Amniotic stem cell (primary cell): ENCODE measurements at places on chromosomes 6 and 20.

- no peak for DNase-seq
These were observed 7.0 kb downstream of the EMILIN3 start for GRCh38 chr20:41359541-41360011.

DNA sequence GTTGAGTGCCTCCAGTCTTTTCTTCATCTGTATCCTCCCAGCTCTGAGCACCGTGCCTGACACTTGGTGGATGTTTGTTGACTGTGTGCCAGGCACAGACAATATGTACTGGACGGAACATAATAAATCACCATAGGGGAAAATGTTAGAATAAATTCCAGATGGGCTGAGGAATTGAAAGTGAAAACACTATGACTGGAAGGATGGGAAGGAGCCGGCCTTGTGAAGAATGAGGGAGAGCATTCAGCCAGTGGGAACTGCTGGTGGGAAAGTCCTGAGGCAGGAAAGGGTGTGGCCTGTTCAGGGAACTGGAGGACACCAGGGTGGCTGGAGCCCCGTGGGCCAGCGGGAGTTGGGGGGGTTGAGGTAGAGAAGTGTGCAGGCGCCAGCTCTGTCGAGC is 75.4 kb downstream of the MTHFD1L start:
- DNase-seq, result no peak

GRCh38 chr20:1973601-1974440 is 20.0 kb downstream of the PDYN start:
- no peak for DNase-seq

- DNase-seq, result no peak
These were observed 69.5 kb upstream of the MAP3K7 start for GRCh38 chr6:90656325-90656724.

DNA sequence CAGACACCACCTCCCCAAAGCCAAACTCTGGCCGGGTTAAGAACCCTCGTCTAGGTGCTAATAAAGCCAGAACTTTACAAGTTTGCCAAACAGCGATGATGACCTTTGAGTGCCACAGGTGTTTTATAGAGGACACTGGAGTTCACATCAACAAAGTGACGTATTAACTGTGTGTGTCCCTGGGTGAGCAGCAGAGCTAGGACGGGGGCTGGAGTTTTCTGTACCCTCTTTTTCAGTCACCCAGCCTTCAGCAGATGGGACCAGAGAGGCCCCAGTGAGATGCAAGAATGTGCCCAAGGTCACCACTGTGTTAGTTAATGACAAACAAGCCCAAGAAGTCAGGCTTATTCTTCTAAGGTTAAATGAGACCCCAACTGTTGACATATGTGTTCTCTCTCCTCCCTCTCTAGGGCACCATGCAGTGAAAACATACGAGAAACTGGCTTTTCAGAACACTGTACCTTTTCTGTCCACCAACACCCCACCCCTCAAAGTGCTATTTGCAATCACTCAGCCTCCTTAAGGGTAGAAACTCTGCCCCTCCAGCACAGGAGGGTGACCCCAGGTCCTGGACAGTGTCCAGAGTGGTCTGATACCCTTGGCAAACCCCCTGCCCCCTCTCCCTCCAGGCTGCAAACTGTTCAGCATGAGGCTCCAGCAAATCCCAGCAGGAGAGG is 5.2 kb downstream of the SDC4 start:
- no peak for DNase-seq

DNA sequence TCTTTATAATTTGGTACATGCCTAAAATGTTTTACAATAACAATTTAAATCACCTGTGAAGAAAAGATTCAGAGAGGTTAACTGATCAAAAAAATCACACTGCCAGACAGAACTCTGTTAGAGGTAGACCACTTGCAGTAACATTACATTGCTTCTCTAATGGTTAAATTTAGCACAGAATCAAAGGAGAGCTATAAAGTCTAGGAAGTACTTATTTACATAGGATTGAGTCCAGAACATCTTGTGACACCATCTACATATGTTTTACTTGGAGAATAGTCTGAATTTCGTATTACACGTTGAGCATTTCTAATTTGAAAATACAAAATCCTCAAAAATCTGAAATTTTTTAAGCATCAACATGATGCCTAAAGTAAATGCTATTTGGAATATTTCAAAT is 17.2 kb upstream of the TBC1D20 start:
- DNase-seq, result no peak

GRCh38 chr6:161318456-161318855 is 44.6 kb upstream of the AGPAT4 start:
- DNase-seq, result no peak

GRCh38 chr6:143225929-143226328 is 165.2 kb downstream of the AIG1 start:
- no peak for DNase-seq

GRCh38 chr6:83117802-83118201 is 50.3 kb downstream of the DOP1A start:
- DNase-seq, result no peak

DNA sequence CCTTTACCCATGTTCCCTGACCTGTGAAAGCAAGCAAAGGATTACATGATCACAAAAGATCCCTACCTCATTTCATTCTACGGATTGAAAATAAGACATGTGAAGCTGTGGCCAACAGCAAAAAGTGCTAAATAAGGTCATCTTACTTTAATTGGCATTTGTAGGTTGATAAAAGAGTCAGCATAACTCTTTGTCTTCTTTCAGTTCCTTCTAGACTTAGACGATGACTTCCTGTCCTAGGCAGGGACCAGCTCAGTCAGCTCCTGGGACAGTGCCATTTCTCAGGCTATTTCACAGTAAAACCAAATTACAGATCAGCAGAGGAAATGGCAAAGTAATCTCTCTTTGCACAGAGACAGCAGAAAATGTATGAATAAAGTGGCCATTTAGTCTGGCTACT is 480.7 kb downstream of the RFPL4B start:
- no peak for DNase-seq

- DNase-seq, result no peak
These were observed 14.0 kb downstream of the DCBLD1 start for GRCh38 chr6:117496383-117496990.

- DNase-seq, result no peak
These were observed 205.3 kb downstream of the EYA2 start for GRCh38 chr20:47099825-47100441.

- DNase-seq, result no peak
These were observed 193.6 kb upstream of the CST7 start for GRCh38 chr20:24755411-24755922.
